Skin of body (tissue), 3 donors: ENCODE measurements at places on chromosomes 7 and 10. TPM values are rescaled to one million over a fixed set of nuclear protein-coding genes. Genes with fewer than 3 reads are reported as not detected.
A peak's percentile ranks its signal among the peaks of the same experiment; 100 is the strongest.

The RTKN2 gene
- total RNA-seq, result 6.5 TPM

The GPR26 gene
- total RNA-seq, result not detected

GRCh38 chr7:157817433-157817832, 480.6 kb downstream of the DNAJB6 start:
- no peak for DNase-seq

- DNase-seq, result no peak
Measured at GRCh38 chr7:124701955-124702354, 63.6 kb downstream of the GPR37 start.

DNA sequence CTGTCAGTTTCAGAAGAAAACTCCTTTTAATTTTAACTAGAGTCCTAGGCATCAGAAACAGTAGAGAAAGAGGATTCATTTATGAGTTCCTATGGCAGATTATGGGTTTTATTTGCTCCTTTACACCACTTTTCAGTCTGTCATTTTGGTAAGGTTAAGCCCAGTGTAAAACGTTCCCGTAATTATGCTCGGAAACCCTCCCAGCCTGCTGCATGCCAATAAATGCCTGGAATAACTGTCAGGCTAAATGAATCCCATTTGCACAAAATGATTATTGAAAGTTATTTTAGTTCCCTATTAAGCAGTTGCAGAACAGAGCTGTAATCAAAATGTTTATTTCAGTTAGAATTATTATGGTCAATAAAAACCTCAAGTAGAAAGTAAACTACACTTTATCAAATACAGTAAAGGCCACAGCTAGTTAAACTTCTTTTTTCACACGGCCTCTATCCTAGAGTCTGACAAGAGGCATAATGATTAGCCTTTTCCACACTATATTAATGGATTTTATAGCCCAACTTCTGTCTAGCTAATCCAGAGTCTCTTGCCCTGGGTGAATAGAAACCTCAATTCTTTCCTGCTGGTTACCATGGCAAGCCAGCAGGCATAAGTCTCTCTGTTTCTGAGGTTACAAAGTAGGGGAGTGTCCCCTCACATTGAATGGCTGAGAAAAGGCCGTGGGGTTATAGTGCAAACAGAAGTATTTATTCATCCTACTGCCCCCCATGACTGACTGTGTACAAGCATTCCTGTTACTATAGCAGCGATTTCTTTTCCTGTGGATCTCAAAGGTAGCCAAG, 80.8 kb upstream of the NPVF start:
- peak; percentile 48 for DNase-seq

GRCh38 chr7:28815928-28816373, 142.2 kb downstream of the TRIL start:
- DNase-seq, result no peak

GRCh38 chr10:29994811-29995210, 64.6 kb downstream of the JCAD start:
- no peak for DNase-seq
